ENCODE measurements at places on chromosomes 5 and 9.

DNA sequence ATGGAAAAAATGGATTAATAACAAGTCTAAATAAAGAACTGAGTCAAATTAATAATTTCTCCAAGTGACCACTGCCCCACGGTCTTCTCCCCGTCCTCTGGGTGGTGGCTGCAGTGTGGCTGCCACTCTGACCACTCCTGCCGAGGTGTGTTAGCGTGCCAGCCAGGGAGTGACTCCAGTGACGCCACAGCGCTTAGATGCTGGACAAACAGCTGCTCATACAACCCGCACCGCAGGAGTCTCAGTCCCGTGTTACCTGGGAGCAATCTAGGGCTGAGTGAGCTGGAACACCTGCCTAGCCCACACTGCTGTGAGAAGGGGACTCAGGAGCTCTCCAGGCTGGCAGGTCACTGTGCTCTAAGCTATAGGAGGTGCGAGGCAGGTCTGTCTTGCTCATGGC is 10.2 kb downstream of the MAPK9 start:
- DNase-seq, result no peak

DNA sequence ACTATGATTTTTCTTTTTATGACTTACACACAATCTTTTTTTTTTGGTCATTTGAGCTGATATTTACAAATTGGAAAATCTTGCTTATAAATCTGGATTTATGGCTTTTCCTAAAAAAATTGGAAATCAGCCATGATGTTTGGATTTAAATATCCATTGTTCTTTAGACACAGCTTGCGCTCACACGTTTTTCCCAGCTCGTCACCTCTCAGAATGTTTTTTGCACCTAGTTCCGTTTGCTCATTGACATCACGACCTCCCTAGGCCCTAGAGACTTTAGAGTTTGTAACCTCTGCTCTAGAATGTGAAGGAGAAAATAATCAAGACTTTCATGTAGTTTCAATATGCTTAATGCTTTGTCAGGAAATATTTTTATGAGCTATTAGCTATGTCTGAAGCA is 930.5 kb downstream of the TLE4 start:
- DNase-seq, result no peak

GRCh38 chr5:127685662-127686061 is 17.5 kb upstream of the CCDC192 start:
- no peak for DNase-seq

GRCh38 chr5:95788493-95788892 is 34.0 kb downstream of the GLRX start:
- no peak for DNase-seq

DNA sequence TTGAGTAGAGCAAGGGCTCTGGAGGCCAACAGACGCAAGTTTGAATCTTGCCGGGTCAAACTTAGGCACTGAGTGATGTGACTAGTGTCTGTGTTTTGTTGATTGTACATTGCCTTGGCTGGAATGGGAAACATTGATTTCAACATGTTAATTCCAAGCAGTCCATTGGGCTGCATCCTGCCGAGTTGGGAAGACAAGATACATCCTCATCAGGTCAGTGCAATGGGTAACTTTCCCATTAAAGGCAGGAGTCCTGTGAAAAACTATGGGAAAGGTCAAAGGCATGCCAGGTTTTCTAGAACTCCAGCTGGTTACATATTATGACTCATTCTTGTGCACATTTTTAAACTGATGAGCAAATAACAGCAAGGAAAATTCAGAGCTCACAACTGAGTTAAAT is 126.5 kb upstream of the ABCA1 start:
- no peak for DNase-seq

- peak; percentile 41 for DNase-seq
Observed at GRCh38 chr5:120446068-120446492, 18.0 kb upstream of the PRR16 start.

GRCh38 chr9:15205632-15206420 is 101.2 kb downstream of the TTC39B start:
- no peak for DNase-seq

- no peak for DNase-seq
Observed at GRCh38 chr9:109886617-109887016, 106.6 kb downstream of the PALM2AKAP2 start.

GRCh38 chr9:98140503-98140902 is 21.5 kb upstream of the TRIM14 start:
- DNase-seq, result no peak

GRCh38 chr9:104914466-104914865 is 13.5 kb downstream of the ABCA1 start:
- DNase-seq, result no peak

- DNase-seq, result peak; percentile 100
Observed at GRCh38 chr5:148986636-148987035, 76.2 kb downstream of the SH3TC2 start.

- no peak for DNase-seq
Observed at GRCh38 chr5:78691084-78691960, 42.8 kb upstream of the LHFPL2 start.

GRCh38 chr5:89106480-89106879 is 223.5 kb upstream of the MEF2C start:
- no peak for DNase-seq

DNA sequence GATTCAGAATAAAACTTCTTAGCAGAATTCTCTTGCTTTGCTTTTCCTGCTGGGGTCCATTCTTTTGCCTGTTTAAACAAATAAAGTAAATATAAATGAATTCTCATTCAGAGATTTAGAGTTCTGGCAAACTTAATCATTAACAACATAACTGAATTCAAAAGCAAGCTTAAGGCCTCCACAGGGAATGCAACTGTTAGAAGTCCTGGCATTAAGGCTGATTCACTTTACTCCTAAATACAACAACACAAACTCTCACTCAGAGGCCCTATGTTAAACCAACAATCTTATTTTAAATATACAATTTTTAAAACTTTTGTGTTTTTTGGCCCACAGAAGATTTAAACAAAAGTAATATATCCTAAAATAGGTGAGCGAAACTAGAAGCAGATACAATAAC is 178.3 kb downstream of the AP3B1 start:
- DNase-seq, result no peak

GRCh38 chr5:40204144-40204543 is 475.6 kb upstream of the PTGER4 start:
- no peak for DNase-seq

DNA sequence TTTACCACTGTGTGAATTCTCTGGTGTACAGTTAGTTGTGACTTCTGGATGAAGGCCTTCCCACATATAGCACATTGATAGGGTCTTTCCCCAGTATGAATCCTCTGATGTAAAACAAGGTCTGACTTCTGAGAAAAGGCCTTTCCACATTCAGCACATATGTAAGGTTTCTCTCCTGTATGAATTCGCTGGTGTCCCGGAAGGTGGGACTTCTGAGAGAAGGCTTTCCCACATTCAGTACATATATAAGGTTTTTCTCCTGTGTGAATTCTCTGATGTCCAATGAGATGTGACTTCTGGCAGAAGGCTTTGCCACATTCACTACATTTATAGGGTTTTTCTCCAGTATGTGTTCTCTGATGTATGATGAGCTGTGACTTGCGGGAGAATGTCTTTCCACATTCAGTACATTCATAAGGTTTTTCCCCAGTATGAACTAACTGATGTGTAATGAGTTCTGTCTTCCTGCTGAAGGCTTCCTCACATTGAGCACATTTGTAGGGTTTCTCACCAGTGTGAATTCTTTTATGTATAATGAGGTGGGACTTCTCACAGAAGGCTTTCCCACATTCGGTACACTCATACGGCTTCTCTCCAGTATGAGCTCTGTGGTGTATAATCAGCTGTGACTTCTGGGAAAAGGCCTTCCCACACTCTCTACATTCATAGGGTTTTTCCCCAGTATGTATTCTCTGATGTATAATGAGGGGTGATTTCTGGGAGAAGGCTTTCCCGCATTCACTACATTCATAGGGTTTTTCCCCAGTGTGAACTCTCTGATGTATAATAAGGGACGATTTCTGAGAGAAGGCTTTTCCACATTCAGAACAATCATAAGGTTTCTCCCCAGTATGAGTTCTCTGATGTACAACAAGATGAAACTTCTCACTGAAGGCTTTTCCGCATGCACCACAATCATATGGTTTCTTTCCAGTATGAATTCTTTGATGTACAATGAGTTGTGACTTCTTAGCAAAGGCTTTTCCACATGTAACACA is 9.1 kb downstream of the ZNF300 start:
- no peak for DNase-seq

DNA sequence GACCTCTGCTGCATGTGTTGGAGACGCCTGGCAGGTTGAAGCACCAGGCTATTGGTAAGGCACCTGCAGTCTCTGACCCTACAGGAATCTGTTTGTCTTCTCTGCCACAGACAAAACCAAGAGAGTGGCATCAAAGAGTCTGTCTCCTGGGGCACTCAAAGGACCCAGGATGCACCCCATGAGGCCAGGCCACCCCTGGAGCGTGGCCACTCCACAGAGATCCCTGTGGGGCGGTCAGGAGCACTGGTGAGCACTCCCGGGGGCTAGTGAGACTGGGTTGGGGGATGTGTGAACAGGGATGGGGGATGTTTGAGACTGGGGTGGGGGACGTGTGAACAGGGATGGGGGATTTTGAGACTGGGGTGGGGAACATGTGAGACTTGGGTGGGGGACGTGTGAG is 240.3 kb downstream of the CACNA1B start:
- DNase-seq, result no peak

DNA sequence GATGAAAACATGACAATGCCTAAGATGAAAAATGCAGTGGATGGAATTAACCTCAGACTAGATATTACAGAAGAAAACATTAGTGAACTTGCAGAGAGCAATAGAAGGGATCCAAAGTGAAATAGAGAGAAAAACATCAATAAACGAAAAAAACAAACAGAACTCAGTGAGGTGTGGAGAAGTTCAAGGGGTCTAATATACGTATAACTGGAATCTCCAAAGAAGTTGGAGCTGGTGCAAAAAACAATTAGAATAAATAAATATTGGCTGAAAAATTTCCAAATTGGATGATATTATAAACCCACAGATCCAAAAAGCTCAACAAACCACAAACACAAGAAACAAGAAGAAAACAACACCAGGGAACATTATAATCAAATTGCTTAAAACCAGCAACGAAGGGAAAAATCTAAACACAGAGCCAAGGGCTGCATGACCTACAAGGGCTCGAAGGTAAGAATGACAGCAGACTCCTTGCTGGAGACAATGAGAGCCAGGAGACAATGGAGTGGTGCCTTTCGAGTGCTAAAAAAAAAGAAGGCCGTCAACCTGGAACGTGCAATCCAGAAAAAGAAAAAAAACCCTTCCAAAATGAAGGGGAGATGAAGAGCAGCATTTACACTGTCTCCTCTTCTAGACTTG is 11.8 kb downstream of the FAM163B start:
- DNase-seq, result no peak

- no peak for DNase-seq
Observed at GRCh38 chr5:116273448-116274242, 188.8 kb downstream of the COMMD10 start.

GRCh38 chr9:96122282-96122681 is 179.7 kb downstream of the HSD17B3 start:
- no peak for DNase-seq

- no peak for DNase-seq
Observed at GRCh38 chr5:154215571-154216325, 25.2 kb downstream of the GALNT10 start.

- no peak for DNase-seq
Observed at GRCh38 chr9:127572961-127573721, 38.9 kb upstream of the STXBP1 start.

DNA sequence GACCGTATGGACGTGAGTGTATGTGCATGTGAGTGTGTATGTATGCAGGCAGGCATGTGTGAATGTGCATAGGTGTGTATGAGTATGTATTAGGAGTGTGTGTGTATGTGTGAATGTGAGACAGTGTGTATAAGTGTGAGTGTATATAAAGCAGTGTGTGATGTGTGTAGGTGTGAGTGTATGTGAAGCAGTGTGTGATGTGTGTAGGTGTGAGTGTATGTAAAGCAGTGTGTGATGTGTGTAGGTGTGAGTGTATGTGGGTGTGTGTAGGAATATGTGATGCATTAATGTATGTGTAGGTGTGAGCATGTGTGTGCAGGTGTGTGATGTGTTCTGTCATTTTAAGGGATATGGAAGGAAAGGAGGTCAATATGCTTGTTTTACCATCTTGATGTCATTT is 215.5 kb downstream of the GADD45G start:
- DNase-seq, result no peak

DNA sequence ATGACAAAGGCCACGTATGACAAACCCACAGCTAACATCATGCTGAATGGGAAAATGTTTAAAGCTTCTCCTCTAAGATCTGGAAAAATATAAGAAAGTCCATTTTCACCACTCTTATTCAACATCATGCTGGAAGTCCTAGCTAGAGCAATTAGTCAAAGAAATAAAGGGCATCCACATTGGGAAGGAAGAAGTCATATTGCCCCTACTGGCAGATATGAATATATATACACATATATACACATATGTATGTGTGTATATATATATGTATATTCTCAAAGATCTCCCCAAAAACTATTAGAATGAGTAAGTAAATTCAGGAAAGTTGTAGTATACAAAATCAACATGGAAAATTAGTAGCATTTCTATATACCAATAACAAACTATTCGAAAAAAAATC is 17.1 kb downstream of the APBA1 start:
- DNase-seq, result no peak

GRCh38 chr5:135651156-135651555 is 72.4 kb upstream of the CXCL14 start:
- peak; percentile 99 for DNase-seq

DNA sequence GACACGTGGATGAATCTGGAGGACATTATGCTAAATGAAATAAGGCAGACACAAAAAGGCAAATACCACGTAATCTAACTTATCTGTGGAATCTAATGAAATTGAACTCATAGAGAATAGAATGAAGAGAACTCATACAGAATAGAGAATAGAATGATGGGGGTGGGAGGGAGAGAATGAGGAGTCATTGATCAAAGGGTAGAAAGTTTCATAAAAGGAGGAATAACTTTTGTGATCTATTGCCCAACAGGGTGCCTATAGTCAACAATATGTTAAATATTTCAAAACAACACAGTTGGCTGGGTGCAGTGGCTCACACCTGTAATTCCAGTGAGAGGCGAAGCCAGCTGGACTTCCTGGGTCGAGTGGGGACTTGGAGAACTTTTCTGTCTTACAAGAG is 54.9 kb upstream of the ZNF169 start:
- no peak for DNase-seq

GRCh38 chr9:86687788-86688187 is 259.5 kb downstream of the GAS1 start:
- DNase-seq, result no peak

DNA sequence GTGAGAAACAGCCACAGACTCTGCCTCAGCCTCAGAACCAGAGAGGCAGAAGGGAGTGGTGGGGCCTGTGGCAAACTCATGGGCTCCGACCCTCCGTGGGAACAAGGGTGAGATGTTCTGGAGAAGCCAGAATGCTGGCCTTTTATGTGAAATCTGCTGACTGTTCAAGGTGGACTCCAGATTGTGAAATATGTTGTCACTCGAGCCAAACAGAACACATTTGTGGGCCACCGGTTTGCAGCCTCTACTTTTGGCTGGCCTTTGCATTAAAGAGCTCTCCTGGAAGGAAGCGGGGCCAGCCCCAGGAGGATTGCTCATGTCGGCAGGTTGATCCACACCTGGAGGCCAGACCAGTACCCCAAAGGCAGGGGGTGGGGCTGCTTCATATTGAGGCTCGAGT is 62.4 kb downstream of the ERGIC1 start:
- no peak for DNase-seq

Measured in epithelial cell of prostate (primary cell).